ENCODE measurements at places on chromosomes 2 and 18.

DNA sequence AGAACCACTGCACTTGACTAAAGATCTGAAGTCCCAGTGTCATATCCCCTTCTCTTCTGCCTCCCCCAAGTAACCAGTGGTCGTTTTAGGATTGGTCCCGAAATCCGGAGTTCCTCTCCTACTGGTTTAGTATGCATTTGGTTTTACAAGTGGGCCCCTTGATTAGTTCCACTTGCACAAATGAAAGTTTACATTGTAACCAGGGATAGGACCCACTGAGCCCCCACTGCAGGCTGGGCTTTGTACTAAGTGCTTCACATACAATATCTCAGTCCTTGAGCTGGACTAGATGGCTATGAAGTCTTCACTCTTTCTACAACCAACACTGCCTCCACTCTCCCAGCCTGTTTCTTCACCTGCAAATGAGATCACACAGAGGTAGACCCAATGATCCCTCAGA, 50.4 kb downstream of the CYRIA start:
- no peak for DNase-seq

GRCh38 chr2:240387669-240388358, 47.6 kb upstream of the GPC1 start:
- DNase-seq = no peak

DNA sequence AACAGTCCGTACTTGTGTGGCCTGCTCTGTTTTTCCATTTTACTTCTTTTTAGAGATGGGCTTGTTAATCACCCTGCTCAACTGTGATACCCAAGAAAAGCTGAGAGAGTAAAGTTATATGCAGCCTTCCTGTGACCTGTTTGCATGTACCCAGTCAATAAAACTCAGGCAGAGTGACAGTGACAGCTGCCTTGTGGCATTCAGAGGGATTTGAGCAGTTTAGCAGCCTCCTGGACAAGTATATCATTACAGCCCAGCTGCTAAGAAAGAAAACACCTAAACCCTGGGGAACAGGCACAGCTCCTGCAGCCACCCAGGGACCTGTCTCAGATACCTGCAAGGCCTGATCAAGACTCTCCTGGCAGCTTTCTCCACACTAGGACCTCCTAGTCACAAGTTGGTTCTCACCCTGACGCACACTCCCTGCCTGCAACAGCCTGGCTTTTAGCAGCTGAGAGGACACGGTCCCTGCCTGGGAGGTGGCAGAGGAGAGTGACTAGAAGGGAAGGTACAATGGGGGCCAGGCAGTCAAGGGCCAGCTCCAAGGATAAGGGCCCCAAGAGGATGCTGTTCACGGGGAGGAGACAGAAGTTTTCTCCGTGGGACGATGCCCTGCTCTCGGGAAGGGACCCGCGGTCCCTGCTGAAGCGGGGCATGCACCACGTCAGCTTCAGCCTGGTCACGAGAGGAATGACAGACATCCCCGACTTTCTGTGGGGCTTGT, at the start of gene LRRC30:
TSS of gene LRRC30 (plus strand) at position 464 of the 724 bp plus-strand sequence. CDS start at position 514, 50 bp downstream.
- no peak for DNase-seq

DNA sequence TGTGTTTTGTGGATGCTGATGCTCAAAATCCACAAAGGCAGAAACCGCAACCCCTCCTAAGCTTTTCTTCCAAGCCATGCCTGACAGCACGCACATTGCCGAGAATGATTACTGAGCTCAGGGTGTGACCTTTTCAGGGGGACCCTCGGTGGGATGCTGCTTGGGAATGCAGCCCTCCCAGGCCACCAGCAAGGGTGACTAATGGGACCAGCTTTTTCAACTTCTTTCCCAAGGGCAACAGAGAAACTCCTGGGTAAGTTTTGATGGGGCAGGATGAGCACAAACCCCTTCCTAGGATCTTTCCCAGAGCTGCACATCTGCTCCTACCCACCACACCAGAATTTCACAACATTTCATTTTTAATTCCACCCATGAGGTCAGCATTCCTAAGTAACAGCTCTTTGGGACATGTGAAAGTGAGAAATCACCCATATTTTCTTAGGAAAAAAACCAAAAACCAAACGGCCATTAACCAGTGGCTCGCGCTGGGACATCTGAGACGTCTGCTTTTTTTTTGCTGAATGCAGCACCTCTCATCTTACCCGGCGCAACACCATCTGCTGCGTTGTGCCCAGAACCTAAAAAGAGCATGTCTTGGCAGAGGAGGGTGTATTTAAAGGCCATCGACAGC, 119.0 kb downstream of the ARL4C start:
- DNase-seq = no peak

DNA sequence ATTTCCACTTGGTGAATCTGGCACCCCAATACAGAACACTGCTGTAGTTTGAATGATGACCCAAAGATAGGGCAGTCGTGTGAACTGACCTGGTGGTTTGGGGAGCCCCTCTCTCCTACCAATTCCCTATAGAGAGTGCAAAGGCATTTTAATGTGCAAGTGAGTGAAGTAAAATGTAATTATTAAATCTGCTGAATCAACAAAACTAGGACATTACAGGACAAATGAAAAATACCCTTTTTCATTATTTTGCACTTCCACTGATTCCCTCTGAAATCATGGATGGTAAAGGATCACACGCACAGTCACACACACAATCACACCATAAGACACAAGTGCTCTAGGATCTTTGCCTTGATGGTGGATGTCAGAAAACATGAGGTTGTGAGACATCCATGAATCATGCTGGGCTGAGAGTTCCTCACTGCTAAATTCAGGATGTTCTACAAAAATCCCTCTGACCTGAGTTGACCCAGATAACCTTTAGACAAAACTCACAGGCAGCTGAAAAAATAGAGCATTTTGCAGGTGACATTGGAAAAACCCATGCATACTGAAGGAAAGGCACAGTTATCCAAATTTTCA, 197.4 kb downstream of the FBXO15 start:
- DNase-seq = no peak

DNA sequence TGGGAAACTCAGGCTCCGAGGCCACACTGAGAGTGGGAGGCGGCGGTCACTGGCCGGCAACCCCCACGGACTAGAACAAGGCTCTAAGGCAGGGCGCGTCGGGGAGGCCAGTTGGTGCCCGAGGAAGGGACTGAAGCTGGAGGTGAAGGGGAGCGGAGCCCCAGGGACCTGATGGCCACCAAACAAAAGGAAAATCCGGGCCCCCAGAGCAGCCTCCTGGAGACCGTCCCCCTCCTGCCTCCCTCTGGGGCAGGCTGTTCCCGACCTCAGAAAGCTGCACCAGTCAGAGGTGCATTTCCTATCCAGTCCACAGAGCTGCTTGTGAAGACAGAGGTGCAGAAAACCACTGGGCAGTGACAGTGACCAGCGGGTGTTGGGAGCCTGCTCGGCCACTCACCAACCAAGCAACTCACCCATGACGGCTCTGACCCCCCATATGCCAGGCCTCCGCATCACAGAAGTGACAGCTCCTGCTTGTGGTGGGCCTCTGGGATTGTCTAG, 172.7 kb downstream of the TWIST2 start:
- DNase-seq = no peak

DNA sequence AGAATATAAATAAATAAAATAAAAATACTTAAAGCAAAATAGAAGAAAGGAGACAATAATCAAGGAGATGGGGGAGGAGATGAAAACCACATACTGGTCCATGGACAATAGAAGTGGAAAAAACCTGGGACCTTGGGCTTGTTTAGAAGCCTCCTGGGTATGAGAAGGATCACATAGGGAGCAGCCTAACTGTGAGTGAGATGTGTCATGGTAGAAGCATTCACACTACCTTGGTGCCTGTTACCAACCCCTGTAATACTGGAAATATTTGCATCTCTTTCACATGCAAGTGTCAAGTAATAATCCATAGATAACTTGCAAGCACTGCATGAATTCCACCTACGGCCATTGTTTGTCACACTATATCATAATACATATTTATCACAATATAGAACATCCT, 23.2 kb upstream of the RNF103 start:
- no peak for DNase-seq

DNA sequence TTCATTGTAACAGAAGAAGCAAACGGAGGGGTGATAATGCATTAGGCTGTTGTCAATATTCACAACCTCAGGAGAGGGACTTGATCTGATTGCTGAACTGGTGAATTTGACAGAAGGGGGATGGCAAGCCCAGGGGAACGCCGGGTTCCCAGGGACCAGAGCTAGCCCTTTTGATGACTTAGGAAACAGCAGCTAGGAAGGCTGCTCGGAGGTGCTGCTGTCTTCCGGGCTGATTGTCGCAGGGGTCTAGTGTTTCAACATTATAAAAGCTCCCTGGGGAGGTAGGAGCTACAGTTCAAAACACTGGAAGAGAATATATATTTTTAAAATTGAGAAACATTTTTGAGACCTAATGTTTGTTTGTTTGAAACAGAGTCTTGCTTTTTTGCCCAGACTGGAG, 47.3 kb downstream of the CD8B2 start:
- DNase-seq = no peak

GRCh38 chr2:96407919-96408550, 72.5 kb downstream of the NCAPH start:
- DNase-seq = no peak

DNA sequence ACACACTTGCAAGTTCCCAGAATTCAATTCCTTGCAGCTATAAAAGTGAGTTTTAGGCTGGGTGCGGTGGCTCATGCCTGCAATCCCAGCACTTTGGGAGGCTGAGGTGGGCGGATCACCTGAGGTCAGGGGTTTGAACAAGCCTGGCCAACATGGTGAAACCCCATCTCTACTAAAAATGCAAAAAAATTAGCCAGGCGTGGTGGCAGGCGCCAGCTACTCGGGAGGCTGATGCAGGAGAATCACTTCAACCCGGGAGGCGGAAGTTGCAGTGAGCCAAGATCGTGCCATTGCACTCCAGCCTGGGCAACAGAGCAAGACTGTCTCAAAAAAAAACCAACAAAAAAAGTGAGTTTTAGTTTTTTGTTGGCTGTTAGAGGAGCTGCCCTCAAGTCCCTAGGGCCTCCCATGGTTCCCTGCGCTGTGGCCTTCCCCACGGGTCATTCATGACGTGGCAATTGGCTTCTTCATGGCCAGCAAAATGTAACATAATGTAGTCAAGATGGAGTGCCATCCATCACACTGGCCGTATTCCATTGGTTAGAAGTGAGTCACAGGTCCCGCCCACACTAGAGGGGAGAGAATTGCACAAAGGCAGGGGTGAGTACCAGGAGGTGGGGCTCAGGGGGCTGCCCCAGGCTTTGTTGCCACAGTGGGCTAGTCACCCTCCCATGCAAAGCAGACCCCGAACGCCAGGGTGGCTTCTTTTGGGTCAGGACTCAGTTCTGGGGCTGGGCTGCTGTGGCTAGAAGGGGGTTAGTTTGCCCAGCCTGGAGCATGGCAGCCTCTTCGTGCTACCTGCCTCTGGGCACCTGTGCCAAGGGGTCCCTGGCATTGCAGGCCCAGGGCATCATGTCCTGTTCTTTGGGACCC, 37.7 kb upstream of the INHBB start:
- DNase-seq = no peak

DNA sequence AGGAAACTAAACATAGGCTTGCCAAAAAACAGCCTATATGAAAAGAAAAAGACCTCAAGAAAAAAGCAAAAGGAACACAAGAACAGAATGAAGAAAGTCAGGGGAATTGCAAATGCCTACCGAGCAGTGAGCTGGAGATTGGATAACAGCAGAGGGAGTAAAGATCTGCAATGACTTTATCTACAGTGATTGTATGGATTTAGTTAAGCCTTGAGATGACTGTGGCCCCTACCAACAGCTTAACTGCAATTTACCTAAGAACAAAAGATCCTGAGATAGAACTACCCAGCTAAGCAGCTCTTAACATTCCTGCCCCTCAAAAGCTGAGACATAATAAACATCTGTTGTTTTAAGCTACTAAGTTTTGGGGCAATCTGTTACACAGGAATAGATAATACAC, 20.5 kb downstream of the LNPK start:
- no peak for DNase-seq

DNA sequence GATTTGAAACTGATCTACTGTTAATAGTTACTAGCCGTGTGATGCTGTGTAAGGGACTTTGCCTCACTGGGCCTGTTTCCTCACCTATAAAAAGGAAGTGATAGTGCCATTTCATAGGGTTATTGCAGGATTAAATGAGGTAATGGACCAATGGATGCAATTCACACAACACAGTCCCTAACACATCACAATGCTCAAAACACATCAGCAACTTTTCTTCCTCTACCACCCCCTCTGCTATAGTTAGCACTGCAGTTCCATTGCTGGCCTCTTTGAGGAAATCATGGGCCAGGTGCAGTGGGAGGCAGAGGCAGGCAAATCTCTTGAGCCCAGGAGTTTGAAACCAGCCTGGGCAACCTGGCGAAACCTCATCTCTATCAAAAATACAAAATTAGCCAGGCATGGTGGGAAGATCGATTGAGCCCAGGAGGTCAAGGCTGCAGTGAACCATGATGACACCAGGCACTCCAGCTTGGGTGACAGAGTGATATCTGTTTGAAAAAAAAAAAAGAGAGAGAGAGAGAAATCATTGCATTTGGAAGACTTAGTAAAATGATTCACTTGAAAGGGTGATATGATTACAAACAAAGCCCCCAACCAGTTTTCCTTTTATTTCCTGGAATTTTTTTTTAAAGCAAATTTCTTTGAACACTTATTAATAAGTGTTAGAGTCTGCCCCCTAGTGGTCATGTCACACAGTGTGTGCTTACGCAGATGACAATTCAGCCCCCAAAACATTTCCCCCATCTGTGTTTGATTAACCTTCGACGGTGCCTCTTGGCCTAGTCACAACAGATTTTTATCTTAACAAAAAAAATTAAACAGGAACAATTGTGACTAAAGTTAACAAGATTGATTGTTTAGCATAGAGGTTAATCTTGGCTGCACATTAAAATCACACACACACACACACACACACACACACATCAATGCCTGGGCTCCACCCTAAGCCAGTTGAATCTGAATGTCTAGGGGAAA, 88.6 kb upstream of the BCL11A start:
- DNase-seq = peak; percentile 37

- peak; percentile 22 for DNase-seq
Measured at GRCh38 chr2:41836948-41837347, 210.9 kb upstream of the PKDCC start.

GRCh38 chr2:225337183-225337582, 62.3 kb upstream of the NYAP2 start:
- no peak for DNase-seq

DNA sequence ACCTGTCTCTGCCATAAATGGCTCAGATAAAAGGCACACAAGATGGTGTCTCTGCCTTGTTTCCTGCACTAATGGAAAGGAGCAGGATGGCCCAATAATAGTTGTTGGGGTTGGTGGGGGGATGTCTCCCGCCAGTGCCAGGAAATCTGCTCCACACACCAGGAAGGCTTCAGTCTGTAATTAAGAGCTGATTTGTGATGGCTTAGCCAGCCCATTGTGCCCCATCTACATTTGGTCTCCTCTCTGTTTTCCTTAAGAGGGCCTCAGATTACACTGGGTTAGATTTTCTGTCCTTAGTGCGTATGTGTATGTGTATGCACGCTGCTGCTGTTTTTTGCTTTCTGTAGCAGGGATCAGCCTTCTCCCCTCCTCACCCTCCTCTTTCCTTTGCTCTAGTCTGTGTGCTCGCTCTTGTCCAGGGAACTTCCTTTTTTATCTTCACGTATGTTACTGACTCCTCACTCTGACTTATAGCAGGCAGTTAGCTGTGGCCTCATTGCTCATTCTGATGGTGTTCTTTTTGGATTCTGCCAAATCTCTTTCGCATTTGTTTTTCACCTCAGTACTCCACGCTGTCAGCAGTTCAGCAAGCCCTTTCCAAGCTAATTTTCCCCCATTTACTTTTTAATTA, 33.4 kb upstream of the MGAT5 start:
- DNase-seq = no peak
